ENCODE measurements at places on chromosomes 12 and 14.

DNA sequence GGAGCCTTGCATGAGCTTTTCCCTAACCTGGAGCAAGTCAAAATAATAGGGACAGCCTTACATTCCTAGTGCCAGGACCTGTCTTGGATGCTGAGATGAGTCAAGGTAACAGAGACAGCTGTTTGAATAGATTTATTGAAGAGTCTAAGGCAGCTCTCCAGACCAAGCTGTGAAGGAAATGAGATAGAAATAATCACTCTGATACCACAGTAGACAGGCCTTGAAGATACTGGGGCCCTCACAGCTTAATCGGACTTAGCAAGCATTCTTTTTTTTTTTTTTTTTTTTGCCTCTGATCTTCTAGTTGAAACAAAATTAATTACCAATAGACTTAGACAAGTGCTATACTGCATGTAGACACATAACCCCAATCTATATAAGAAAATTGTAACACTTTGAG is 3.1 kb upstream of the RNASE9 start:
- H3K27me3 ChIP-seq: no peaks in the 10 kb centered on the region
- no peak overlapping the region for H3K4me3 ChIP-seq
- no peaks in the 10 kb centered on the region for H3K36me3 ChIP-seq
- H3K4me1 ChIP-seq: no peaks in the 10 kb centered on the region
- H3K27ac ChIP-seq: no peak overlapping the region

DNA sequence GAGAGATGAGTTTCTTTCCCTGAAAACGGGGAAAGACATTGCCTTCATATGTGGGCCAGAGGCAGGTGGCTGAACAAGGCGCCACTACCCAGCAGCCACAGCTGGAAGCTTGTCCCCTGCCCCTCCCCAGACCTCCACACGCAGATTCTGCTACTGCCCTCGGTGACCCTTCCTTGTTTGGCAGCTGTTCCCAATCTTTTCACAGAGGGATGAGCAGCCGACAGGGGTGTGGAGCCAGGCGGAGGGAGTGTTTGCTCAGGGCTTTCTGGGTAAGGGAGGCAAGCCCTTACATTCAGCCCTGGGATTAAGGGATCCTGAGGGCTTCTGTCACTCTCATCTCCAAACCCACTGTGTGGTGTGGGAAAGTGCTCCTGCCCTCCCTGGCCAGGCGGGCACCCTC is 4.5 kb upstream of the KRT4 start:
- no peaks in the 10 kb centered on the region for H3K36me3 ChIP-seq
- no peak for DNase-seq
- no peaks in the 10 kb centered on the region for H3K4me1 ChIP-seq
- peaks cover 6% of the 10 kb centered on the region for H3K27me3 ChIP-seq
- H3K27ac ChIP-seq: no peak overlapping the region

DNA sequence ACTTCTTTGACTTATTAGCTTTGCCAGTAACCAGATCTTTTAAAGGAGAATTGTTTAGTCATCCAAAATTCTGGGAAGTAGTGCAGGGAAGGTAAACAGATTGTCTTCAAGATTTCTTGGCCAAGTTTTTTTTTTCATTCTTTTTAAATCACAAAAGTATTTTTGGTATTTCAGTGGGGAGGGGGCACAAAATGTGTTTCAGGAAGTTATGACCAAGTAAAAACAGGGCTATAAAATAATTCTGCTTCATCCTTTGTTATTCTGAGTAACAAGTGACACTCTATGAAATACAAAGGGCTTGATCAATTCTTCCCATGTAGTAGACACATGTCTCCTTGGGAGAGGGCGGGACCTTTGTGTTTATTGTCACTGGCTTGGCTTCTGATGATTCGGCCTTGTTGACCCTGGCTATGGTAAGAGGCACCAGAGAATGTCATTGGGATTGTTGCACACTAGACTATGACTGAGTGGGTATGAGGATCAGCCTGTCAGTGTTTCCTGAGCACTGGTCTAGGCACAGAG is 55.4 kb downstream of the SUSD6 start:
- peaks cover 100% of the 10 kb centered on the region for H3K4me1 ChIP-seq
- H3K27me3 ChIP-seq: no peaks in the 10 kb centered on the region
- no peak overlapping the region for H3K4me3 ChIP-seq
- H3K27ac ChIP-seq: peak overlapping the region; percentile 64

DNA sequence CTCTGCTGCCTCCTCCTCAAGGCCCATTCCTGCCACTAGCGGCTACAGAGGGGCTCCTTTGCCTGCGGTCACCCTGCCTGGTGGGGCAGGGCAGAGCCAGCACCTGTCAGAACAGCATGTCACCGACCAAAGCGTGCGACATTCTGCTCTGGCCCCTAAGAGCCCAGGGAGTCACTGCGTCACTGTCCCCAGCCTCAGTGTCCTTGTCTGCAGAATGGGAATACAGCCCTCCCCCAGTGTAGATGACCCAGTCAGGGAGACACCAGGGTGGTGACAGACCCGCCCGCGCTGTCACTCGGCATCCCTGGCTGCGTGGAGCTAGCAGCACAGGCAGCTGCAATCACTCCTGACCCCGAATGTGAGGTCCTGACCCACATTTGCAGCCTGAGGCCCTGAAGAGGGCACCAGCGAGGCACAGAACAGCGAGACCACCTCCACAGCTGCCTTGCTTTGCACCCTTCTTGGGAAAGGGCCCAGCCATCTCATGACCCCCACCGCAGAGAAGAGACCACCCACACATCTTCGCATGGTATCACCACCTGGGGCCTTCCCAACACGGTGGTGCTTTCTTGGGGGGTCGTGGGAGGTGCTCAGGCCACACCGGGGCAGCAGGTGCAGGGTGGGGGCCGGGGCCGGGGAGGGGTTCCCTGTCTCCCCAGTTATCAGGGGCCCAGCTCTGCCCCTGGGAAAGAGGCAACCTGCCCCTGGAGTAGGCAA is 2.5 kb downstream of the AHNAK2 start:
- H3K27ac ChIP-seq: no peak overlapping the region
- no peaks in the 10 kb centered on the region for H3K36me3 ChIP-seq
- H3K4me3 ChIP-seq: peak overlapping the region; percentile 22
- DNase-seq: peak; percentile 77

DNA sequence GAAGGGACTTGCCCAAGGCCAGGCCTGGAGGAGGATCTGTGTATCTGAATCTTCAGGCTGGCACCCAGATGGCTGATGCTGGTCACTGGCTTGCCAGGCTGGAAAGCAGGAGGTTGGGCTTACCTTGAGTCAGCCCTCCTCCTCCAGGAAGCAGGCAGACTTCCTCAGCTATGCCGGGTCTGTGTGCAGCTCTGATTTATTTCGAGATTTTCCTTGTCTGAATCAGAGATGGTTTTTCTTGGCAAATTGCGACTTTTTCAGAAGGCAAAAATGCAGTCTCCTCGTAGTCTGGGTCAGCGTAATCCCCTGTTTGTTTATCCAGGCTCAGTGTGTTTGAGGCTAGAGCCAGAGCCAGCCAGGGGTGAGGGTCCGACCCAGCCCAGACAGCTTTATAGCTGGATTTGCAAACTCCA is 48.9 kb downstream of the SMOC1 start:
- no peaks in the 10 kb centered on the region for H3K36me3 ChIP-seq
- peaks cover 3% of the 10 kb centered on the region for H3K27me3 ChIP-seq
- DNase-seq: no peak
- H3K27ac ChIP-seq: no peak overlapping the region
- no peaks in the 10 kb centered on the region for H3K4me1 ChIP-seq
- no peak overlapping the region for H3K4me3 ChIP-seq

DNA sequence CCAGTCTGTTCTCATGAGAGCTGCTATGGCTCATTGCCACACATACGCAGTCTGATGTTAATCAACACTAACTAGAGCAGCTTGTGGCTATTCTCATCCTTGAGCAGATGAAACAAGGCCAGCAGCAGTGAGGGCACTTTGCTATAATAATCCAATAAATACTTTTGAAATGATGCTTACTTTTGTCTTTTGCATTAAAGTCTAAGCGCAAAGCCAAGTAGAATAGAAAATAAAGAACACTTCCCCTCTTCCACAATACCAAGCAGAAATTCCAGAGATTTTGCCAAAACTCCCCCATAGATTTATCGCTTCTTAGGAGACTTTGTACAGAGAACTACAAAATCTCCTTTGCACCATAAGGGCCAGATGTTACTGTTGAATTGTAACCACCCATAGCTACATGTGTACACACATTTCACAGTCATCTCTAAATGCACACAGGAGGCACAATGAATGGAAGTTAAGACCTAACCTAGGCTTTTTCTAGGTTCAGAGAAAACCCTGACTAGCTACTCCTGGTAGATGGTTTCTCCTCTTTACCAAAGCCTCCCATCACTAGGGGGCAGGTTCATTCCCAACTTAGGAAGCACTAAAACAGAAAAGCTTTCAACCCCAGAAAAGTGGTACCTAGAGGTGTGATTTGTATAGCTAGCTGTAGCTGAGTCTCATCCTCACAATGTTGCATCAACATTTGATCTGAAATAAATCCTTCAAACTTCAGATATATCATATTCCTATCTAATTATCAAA is 119.3 kb downstream of the HMGA2 start:
- no peak overlapping the region for H3K4me3 ChIP-seq
- DNase-seq: no peak
- peaks cover 7% of the 10 kb centered on the region for H3K27me3 ChIP-seq
- peaks cover 1% of the 10 kb centered on the region for H3K4me1 ChIP-seq
- no peak overlapping the region for H3K27ac ChIP-seq
